CD4-positive, CD25-positive, alpha-beta regulatory T cell (primary cell): ENCODE measurements at places on chromosomes 11 and 22. TPM values are rescaled to one million over a fixed set of nuclear protein-coding genes. Genes with fewer than 3 reads are reported as not detected.

CRYBB3 gene
- polyA plus RNA-seq, result not detected

CRYBA4 gene
- not detected for polyA plus RNA-seq

ANO9 gene
- 16.4 TPM for polyA plus RNA-seq

PAMR1 gene
- polyA plus RNA-seq, result not detected

CABP4 gene
- 0.96 TPM for polyA plus RNA-seq
